ENCODE measurements at places on chromosomes 13 and 19. TPM values are rescaled to one million over a fixed set of nuclear protein-coding genes. Genes with fewer than 3 reads are reported as not detected.

Gene NANOS3
- total RNA-seq: not detected

Gene LGI4
- 8.2 TPM for total RNA-seq

Gene EPSTI1
- total RNA-seq: 6.0 TPM

Gene KIR2DL4
- not detected for total RNA-seq

Gene LILRA5
- not detected for total RNA-seq

Gene GPR4
- total RNA-seq: 0.76 TPM

Gene NXNL1
- total RNA-seq: not detected

Gene NPAS1
- 0.18 TPM for total RNA-seq

Gene USPL1
- total RNA-seq: 8.8 TPM

Gene CCDC8
- total RNA-seq: 0.64 TPM

Gene PNPLA6
- 74.1 TPM for total RNA-seq

Gene IZUMO4
- total RNA-seq: 3.0 TPM

Gene TEAD2
- 10.5 TPM for total RNA-seq

Gene FUT1
- total RNA-seq: 6.0 TPM

Gene SIGLEC7
- total RNA-seq: 3.8 TPM

Gene KLK8
- total RNA-seq: 191 TPM

Gene C5AR1
- total RNA-seq: 2.7 TPM

Gene NTN5
- not detected for total RNA-seq

Gene TMEM38A
- 2.5 TPM for total RNA-seq

Gene COLGALT1
- 51.9 TPM for total RNA-seq

Gene BCAM
- 7.2 TPM for total RNA-seq

Gene SYT3
- 0.53 TPM for total RNA-seq

Gene CGB1
- total RNA-seq: not detected

Gene STXBP2
- total RNA-seq: 44.7 TPM

Gene CDC37
- total RNA-seq: 171 TPM

Gene SPACA4
- total RNA-seq: 1.3 TPM

Gene CSNK1A1L
- total RNA-seq: not detected

Gene ZNF541
- not detected for total RNA-seq

Gene TMEM161A
- total RNA-seq: 12.3 TPM

Gene KLHL1
- total RNA-seq: not detected

Gene CATSPERD
- 0.19 TPM for total RNA-seq

Gene KLK12
- 16.2 TPM for total RNA-seq

Gene NLRP5
- total RNA-seq: not detected

Gene SLC25A41
- total RNA-seq: not detected

Gene CYP2F1
- total RNA-seq: 0.19 TPM
